NCI-H446 (cell line): ENCODE measurements at places on chromosomes 7 and 10.

DNA sequence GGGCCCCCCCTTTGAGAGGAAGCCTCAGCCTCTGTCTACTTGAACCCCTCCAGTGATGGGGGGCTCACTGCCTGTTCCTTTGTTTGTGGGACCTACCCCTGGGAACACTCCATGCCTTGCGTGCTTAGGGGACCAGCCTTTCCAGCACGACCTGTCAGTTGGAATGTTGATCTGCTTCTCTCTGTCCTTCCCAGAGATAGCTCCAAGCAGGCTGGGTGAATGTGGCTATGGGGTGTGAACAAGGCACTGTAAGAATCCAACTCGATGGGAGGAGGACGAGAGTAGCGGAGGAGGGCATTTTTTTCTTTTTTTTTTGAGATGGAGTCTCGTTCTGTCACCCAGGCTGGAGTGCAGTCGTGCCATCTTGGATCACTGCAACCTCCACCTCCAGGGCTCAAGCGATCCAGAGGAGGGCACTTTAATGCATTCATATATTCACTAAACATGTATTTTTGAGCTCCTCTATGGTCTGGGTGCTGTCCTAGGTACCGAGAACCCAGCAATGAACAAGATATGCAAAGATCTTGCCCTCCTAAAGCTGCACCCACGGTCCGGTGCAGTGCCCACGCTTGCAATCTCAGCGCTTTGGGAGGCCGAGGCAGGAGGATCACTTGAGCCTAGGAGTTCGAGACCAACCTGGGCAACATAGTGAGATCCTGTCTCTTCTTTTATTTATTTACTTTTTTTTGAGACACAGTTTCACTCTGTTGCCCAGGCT is 8.5 kb downstream of the CLIP2 start:
- DNase-seq: no peak

GRCh38 chr10:113991091-113991860 is 52.4 kb upstream of the ADRB1 start:
- no peak for DNase-seq

GRCh38 chr10:69844698-69845097 is 43.0 kb downstream of the COL13A1 start:
- no peak for DNase-seq

DNA sequence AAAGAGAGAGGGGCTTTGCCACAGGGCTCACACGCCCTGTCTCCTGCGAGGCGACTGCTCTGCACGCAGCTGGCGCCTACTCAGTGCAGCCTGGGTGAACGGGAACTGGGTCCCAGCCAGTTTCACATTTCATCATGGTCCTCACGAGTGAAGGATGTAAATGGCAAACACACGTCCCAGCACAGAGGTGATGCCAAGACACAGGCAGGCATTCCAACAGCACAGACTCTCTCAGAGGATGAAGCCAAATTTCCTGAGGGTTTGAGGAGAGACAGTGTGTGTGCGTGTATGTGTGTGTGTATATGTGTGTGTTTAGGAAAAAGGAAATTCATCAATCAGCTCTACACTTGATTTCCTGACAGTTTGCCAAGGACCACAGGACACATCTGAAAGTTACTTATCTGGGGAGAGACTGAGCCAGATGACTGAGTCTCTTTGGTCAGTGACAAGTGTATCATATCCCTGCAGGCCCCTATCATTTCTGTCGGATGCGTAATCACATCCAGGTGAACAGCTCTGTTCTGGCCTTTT is 53.9 kb downstream of the CHST15 start:
- no peak for DNase-seq

DNA sequence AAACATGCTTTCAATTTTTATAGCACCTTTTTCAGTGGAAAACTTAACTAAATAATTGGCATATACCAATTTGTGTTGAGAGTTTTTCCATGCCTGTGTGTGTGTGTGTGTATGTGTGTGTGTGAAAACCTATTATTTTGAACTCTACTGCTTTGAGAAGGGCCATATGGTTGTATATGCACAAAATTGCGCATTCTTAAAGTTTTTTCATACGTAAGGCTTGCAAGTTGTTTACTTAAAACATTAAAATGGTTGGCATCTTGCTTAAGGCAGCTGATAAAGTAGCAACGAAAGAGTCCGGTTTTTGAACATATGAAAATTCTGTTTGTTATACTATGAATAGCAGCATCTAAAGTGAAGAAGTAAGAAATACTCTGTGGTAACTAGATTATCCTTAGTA is 84.1 kb downstream of the HDAC9 start:
- no peak for DNase-seq

- DNase-seq: no peak
These were observed 1.5 kb downstream of the HERC4 start for GRCh38 chr10:68073631-68074030.

DNA sequence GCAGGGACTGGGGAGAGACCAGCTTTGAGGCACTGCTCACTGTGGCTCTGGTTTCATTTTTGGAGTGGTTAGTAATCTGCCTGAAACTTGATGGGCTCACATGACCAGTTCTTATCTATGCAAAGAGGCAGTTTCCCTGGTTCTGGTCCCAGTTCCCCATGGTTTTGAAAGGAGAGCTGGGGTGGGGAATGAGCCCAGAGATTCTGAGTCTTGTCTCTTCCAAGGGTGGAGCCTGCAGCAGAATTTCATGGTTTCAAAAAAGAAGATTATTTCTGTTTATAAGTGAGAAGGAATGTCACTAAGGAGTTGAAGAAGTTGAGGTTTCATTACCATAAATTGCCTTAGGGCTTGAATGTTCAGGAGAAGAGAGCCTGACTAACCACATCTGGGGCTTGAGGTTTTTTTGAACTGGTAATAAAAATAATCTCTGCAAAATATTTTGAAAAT is 190.2 kb upstream of the HABP2 start:
- no peak for DNase-seq

- DNase-seq: no peak
These were observed 139.4 kb downstream of the GFRA1 start for GRCh38 chr10:116133634-116134033.

GRCh38 chr7:36735172-36735571 is 10.9 kb upstream of the AOAH start:
- no peak for DNase-seq

DNA sequence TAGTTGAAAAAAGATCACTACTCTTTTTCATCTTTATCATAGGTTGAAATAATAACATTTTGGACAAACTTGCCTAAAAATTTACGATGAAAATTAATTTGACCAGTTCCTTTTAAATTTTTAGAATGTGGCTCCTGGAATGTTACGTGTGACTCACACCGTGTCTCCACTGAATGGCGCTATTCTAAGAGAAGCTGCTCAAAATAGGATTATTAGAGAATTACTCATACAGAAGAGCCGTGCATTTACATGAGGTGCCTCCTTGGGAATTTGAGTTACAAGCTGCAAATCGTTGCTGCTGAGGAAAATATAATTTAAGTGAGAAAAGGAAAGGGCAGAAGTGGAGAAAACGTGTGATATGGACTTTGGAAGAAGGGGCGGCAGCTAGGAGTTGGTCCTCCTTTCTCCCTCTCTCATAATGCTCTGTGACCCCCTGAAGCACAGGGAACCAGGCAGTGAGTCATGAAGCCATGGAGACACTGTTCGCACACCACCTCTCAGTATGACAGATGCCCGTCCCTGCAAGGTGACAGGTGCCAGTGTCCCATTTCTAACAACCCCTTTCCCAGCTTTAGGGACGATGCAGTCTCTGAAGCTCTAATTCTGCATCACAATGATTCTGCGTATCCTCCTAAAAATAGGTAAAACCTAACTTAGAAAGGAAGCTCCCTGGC is 323.2 kb upstream of the COBL start:
- DNase-seq: no peak

DNA sequence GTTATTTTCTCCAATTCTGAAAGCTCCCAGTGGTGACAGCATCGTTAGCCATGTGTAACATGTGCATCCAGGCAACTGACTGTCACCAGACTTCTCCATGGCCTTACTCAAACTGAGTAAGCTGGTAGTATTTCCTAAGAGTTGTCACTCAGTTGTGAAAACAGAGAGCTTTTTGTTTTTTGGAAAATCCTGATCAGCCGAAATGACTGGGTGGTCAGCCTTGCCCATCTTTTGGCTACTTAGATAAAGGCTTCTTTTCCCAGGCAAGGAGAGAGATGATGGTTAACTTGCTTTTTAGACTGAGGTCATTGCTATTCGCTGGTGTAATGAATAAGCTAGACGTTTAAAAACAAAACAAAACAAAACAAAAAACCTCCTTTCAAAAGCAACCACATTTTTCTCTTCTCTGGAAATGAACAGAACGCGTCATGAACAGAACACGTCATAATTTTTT is 159.5 kb upstream of the KLF14 start:
- DNase-seq: no peak

DNA sequence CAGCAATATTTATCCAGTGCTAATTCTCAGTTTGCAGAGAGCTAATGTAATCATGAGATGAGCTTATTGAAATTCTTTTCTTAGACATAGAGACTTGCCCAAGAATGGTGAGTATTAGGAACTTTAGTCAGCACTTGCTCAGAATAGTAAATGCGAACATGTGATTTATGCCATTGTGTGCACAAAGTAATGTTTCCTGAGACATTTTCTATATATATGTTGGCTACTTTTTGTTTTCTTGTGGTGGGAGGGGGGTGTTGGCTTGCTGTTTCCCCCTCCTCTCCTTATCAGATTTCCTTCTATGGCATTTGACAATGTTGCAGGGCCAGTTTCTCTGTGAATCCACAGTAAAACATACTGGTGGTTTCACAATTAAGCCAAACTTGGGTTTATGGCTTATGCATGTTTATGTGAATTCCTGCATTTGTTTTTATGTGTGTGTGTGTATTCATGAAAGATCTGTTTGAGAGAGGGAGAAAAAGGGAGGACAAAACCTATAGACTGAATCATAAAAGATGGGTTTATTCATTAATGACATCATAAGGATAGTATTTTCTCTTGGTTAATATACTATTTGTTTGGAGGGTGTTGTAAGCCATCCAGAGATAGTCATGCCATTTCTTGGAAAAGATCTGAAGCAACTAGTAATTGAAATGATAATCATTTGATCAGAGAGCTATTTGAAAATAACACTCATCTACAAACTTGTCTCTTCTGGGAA is 36.3 kb downstream of the ARID5B start:
- DNase-seq: no peak

- DNase-seq: no peak
These were observed 26.6 kb downstream of the AMZ1 start for GRCh38 chr7:2714636-2715035.

DNA sequence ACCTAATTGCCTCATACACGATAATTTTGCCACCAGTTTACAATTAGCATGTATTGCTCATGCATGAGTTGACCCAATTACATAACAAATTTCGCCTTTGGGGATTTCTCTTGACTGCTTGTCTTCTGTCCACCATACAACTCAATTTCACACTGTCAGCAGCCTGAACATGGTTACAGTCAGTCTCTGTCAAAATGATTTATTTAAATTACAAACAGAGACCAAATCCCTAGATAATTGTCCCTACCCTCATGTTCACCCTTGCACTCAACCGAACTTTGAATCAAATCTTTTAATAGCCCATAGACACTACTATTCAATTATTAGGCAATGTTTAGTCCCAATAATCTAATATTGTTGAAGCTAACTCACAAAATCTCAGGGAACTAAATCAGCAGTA is 59.7 kb upstream of the NEBL start:
- DNase-seq: no peak

GRCh38 chr7:25240340-25240739 is 12.1 kb upstream of the NPVF start:
- no peak for DNase-seq

GRCh38 chr10:119725828-119726675 is at the start of gene INPP5F:
TSS of gene INPP5F (plus strand) at chr10:119726050. CDS start at chr10:119726263, 213 bp downstream.
- DNase-seq: peak; percentile 91

- no peak for DNase-seq
These were observed 199.7 kb upstream of the PITRM1 start for GRCh38 chr10:3372281-3372680.

DNA sequence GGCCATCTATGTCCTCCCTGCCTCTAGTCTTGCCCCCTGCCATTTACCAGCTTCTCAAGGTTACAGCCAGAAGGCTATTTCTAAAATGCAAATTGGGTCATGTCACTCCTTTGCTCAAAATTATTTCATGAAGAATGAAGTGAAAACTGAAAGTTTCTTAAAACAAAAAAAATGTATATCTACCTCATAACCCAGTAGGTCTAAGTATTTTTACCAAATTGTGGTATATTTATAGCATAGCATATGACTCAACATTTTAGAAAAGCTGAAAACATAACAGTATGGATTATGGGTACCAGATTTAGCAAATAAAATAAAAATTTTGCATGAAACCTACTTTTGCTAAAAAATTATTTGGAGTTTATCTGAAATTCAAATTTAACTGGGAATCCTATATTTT is 78.4 kb downstream of the SLC16A9 start:
- no peak for DNase-seq

DNA sequence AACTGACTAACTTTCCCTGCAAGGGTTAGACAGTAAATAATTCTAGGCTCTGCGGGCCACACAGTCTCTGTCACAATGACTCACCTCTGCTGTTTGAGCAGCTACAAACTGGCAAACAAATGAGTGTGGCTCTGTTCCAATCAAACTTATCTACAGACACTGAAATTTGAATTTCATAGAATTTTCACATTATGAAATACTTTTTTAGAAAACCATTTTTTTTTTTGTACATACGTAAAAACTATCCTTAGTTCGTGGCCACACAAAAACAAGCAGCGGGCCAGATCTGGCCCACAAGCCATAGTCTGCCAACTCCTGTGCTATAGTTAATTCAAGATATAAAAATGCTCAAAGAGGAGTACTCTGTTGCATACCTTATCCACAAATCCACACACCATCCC is 32.6 kb downstream of the PIP4K2A start:
- no peak for DNase-seq

DNA sequence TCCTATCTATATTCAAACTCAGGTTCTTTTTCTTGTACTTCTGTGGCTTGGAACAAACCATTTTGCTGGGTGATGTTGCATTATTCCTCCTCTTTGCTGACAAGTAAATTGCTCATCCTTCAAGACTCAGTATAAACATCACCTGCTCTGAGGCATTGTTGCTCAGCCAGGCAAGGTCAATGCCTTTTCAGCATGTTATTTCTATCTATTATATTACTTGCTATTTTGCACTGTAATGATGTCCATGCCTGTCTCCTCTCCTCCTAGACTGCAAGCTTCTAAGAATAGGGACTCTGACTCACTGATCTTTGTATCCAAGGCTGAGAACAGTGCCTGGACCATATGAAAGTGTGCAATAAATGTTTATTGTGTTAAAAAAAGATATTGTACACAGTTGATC is 293.8 kb downstream of the RNLS start:
- no peak for DNase-seq

- DNase-seq: no peak
These were observed 59.5 kb upstream of the SRPK2 start for GRCh38 chr7:105448181-105448580.

- DNase-seq: no peak
These were observed 28.8 kb downstream of the TMEM120A start for GRCh38 chr7:75965617-75966016.

GRCh38 chr10:84563355-84563754 is 235.0 kb downstream of the CCSER2 start:
- DNase-seq: no peak

DNA sequence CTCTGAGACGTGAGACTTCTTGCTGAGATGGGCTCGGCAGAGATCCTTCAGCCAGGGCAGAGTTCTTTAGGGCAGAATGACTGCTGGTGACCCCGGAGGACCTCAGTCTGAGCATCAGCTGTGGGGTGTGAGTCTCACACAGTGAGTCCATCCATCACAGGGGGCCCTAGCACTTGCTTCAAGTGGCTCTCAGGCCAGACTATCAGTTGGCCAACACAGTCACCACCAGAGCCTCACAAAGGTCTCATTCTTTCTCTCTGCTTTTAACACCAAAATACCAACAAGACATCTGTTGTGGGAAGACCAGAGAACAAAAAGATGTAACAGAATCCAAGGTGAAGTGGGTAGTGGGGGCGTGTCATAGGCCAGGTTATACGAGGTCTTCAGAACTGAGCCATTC is 345.6 kb upstream of the NRP1 start:
- DNase-seq: no peak
